ENCODE measurements at places on chromosomes 7 and 10.
A peak's percentile ranks its signal among the peaks of the same experiment; 100 is the strongest.

- DNase-seq, result no peak
Measured at GRCh38 chr10:110577056-110577455, 9.6 kb downstream of the SMC3 start.

GRCh38 chr7:65953890-65954450 lies 28.0 kb downstream of the GUSB start:
- no peak for DNase-seq

GRCh38 chr7:2084331-2084730 lies 148.4 kb downstream of the MAD1L1 start:
- DNase-seq, result no peak

- no peak for DNase-seq
Measured at GRCh38 chr7:90488220-90488619, 18.8 kb downstream of the PTTG1IP2 start.

DNA sequence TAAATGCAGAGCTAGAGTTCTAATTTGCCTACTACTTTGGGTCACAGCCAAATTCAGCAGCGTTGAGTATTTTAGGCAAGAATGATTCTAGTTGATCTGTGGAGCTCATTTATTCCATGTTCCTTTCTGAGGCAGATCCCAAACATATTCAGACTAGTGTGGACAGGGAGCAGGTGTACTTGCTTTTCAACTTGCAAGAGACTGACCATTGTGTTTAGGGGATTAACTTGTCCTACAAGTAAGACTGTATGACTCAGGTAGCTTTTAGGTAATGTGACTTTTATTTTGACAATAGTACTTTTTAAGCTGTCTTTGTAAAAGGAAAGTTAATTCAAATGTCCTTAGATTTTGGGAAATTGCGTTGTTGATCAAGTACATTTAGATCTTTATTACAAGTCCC lies 285.5 kb downstream of the TWIST1 start:
- DNase-seq, result no peak

GRCh38 chr10:107552963-107553362 lies 388.5 kb upstream of the SORCS1 start:
- DNase-seq, result no peak

DNA sequence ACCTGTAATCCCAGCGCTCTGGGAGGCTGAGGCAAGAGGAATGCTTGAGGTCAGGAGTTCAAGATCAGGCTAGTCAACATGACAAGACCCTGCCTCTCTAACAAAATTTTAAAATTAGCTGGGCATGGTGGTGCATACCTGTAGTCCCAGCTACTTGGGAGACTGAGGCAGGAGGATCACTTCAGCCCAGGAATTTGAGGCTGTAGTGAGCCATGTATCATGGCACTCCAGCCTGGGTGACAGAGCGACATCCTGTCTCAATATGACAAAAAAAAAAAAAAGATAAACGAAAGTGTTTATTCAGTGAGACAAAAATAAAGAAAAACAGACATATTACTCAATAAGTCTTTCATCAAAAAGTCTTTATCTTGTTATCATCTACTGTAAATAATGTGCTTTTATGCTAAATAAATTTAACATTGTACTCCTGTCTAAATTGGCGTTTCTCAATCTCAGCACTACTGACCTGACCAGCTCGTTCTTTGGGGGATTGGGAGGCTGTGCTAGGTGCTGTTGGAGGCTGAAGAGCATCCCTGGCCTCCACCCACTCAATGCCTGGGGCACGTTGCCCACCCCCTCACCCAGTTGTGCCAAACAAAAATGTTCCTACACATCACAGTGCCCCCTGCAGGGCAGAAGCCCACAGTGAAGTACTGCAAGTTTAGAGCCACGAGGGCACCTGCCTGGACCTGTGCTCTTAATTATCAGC lies 57.7 kb downstream of the NCAPG2 start:
- DNase-seq, result no peak

DNA sequence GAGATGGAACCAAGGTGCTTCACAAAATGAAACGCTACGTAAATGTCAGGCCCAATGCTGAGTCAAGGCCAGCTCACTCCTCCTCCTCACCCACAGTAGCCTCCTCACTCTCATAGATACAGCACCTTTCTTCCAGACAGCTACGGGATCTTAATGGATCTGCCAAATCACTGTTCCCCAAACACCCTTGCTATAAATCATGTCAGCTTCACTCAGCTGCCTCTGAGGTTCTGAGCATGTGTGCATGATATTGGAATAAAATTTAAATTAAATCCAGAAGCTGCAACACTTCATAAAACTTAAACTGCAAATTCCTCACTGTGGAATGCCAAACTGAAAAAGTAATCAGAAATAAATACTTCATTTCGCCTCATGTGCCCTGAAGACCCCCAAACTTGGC lies 14.7 kb upstream of the CPXM2 start:
- no peak for DNase-seq

DNA sequence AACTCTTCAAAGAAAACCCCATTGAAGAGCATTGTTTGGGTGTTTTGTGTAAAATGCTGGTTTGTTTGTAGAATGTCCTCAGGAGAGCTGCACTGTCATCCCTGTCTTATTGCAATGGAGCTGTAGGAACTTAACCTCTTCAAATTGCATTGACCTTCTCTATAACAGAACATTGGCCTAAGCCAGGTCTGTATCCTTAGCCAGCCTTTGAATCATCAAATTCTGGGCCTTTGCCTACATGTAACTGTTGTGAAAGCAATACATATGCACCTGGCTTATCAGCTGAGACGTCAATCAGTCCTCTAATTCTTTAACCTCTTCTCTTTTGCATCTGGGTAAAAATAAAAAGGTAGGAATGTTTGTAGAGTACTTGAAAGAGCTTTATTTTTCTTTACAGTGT lies 196.0 kb downstream of the CSTF2T start:
- no peak for DNase-seq

GRCh38 chr7:21996641-21997040 lies 50.9 kb upstream of the CDCA7L start:
- no peak for DNase-seq

- DNase-seq, result no peak
Measured at GRCh38 chr7:44964384-44964830, 14.4 kb downstream of the MYO1G start.

- no peak for DNase-seq
Measured at GRCh38 chr7:29612596-29612995, 49.0 kb downstream of the PRR15 start.

DNA sequence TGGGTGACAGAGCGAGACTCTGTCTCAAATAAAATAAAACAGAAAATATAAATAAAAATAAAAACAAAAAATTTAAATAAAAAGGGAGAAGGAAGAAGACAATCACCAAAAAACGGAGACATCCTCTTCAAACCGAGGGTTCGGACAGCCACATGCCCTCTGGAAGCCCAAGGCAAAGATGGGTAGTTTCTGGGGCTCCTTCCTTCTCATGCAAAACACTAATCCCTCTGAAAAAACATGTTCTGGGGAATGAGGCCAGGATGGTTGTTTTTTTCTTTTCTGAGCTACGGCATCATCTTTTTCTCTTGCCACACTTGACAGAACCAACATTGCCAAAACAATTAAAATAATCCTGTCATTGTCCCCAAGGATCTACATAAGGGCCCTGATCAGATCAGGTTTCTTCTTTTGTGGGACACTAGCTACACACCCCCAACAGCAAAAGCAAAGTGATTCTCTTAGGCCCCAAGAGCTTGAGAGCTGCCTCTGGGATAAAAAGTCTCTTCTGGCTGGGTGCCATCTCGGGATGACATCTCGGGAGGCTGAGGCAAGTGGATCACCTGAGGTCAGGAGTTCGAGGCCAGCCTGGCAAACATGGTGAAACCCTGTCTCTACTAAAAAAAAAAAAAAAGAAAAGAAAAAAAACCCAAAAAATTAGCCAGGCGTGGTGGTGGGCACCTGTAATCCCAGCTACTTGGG lies 14.2 kb upstream of the POR start:
- no peak for DNase-seq

GRCh38 chr10:34780818-34781380 lies 34.2 kb downstream of the PARD3 start:
- DNase-seq, result no peak

DNA sequence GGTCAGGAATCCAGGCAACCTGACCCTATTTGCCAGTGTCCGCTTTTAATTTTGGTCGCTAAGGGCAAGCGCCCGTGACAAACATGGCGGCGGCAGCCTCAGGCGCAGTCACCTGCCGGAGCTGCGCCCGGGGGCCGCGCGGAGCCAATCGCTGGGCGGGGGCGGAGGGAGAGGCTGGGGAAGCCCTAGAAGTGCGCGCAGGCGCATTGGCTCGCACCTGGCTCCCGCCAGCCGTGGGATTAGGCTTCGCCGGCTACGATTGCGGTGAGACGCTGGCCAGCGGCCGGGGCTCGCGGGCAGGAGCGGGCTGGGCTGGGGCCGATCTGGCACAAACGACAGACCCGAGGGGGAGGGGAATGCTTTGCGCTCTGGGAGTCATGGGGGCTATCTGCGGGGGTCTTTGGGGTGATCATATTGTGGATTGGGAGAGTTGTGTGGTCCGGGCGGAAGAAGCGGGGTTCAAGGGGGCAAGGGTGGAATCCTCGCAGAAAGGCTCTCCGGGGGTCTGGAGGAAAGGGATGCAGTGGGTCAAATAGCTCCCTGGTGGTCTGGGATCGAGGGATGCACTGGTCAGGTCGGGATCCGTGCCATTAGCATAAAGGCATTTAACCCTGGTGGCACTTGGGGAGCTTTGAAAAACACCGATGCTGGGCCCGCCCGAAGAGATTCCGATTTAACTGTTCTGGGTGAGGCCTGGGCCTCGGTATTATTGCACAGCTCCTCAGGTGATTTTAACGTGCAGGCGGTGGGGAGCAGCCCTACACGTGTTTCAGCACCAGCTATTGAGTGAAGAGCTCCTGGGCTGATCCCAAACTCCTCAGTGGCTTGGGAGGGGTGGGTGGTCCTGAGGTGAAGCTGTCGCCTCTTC lies 10.1 kb upstream of the C10orf95 start:
- peak; percentile 84 for DNase-seq

DNA sequence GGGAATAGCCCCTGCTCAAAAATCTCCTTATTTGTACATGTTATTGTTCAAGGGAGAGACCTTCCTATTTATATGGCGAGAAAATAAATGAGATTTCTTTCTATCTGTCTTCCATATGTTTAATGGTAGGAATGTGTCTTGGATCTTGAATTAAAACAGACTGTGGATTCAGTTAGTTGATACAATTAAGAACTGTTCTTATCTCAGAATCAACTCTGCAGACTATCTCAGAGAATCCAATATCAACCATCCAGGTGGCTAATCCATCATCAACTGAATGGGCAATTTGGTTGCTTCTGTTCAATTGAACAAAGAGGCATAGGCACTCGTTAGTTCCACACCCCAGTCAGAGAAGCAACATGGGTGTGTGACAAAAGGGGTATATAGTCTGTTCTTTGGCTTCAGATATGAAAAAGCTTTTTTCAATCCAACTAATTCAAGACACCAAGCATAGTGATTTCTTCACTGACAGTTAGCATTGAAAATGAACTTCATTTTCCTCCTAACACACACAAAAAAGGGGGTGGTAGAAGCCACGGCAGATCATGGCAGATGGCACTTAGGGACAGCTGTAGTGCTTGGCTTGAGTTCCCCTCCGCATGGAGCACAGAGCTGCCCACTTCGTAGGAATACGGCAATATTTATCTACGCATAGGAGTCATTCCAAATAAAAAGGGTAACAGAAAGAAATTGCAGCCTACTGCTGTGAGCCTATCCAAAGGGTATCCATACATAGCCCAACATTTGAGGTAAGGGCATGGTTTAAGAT lies 135.9 kb downstream of the KIAA1217 start:
- no peak for DNase-seq

Data from pons (tissue), 1 donor.